Stimulated activated CD8-positive, alpha-beta memory T cell treated with anti-CD3 and anti-CD28 coated beads, Interleukin-7, amount 100 ng/mL, for 48 hours (primary cell): ENCODE measurements at places on chromosomes 13 and 19.

GRCh38 chr13:28470296-28470695 lies 24.6 kb downstream of the FLT1 start:
- DNase-seq: no peak

GRCh38 chr19:31548941-31549340 lies 199.7 kb upstream of the TSHZ3 start:
- DNase-seq: no peak

- no peak for DNase-seq
Observed at GRCh38 chr13:30824651-30825050, 81.4 kb upstream of the MEDAG start.

DNA sequence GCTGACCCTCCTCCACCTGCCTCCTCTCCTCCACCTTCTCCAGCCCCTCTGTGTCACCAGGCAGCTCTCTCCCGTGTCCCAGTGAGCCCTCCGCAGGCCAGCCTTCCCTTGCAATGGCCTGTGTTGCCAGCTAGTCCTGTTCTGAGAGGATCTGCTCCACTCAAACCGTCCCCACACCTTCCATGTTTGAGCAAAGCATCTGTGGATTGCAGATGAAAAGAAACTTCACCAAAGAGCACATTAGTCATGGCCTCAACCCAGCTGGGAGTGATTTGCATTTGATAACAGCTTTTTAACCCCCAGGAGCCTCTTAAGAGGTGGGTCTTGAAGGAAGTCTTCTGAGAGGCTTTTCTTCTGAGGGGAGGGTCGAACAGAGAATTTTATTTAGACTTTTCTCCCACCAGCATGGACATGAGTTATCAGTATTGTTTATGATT lies 72.8 kb downstream of the COL4A2 start:
- DNase-seq: no peak

GRCh38 chr19:46904114-46905060 lies 43.6 kb downstream of the ARHGAP35 start:
- DNase-seq: no peak
